ENCODE measurements at places on chromosomes 12 and 14. TPM values are rescaled to one million over a fixed set of nuclear protein-coding genes. Genes with fewer than 3 reads are reported as not detected.

DNA sequence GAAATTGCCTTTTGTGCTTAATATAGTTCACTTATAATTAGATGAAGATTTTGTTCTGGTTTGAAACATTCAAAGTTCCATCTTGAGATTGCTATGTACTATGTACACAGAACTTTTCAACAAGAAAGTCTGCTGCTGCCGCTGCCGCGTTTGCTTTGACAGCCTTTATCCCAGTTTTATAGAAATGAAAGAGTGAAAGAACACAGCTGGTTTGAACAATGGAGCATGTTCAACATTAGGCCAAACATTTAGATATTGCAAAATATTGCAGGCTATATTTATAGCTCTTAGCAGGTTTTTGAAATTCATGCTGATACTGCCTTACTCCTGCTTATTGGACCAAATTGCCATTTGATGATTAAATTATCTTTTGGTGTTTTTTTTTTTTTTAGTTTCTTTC is 299.8 kb upstream of the PRKD1 start:
- H3K27me3 ChIP-seq = no peaks in the 10 kb centered on the region
- H3K36me3 ChIP-seq = no peaks in the 10 kb centered on the region
- no peaks in the 10 kb centered on the region for H3K4me1 ChIP-seq
- H3K4me3 ChIP-seq = no peak overlapping the region
- no peak for DNase-seq

- H3K4me1 ChIP-seq = no peaks in the 10 kb centered on the region
- DNase-seq = no peak
- no peaks in the 10 kb centered on the region for H3K36me3 ChIP-seq
- H3K27me3 ChIP-seq = no peaks in the 10 kb centered on the region
- no peak overlapping the region for H3K27ac ChIP-seq
Observed at GRCh38 chr12:18601962-18602361, 135.8 kb downstream of the PLCZ1 start.

- H3K4me3 ChIP-seq = no peak overlapping the region
- H3K27ac ChIP-seq = no peak overlapping the region
- no peak for DNase-seq
Observed at GRCh38 chr14:95440951-95441350, 75.5 kb downstream of the SYNE3 start.

DNA sequence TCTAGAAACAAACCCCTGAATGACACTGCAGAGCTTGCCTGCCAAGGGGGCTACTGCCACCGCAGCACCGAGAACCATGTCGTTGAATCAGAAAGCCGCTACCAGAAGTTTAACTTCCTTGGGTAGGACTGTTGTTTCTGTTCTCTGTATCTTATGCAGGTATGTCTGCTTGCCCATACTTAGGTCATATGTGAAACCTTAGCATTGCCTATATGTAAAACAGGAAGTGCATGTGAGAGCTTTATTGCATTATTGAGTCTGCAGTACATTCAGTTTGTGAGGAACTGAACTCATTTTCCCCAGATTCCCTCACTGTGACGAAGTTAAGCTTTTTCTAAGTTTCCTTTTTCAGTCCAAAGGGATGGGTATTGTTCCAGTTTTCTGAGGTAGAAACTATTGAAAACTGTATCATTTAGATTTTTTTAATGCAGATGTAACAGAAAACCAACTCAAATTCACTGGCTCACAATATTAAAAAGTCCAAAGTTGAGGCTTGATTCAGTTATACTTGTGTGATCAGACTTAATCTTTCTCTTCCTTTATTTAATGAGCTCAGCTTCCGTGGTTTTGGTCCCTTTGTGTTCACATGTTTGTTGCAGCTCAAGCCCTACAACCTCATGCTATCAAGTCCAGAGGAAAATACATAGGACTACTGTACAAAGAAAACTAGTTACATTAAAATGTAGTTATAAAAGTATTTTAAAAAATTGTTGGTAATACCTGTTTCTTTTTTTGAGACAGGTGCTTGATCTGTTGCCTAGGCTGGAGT is 6.9 kb downstream of the FBXO34 start:
- DNase-seq = no peak
- H3K4me3 ChIP-seq = no peak overlapping the region
- peaks cover 55% of the 10 kb centered on the region for H3K4me1 ChIP-seq
- peaks cover 33% of the 10 kb centered on the region for H3K36me3 ChIP-seq
- H3K27me3 ChIP-seq = no peaks in the 10 kb centered on the region

GRCh38 chr12:126523891-126524290 is 1458.7 kb downstream of the AACS start:
- H3K27ac ChIP-seq = no peak overlapping the region
- no peak overlapping the region for H3K4me3 ChIP-seq
- H3K27me3 ChIP-seq = no peaks in the 10 kb centered on the region
- no peak for DNase-seq
- H3K36me3 ChIP-seq = no peaks in the 10 kb centered on the region

DNA sequence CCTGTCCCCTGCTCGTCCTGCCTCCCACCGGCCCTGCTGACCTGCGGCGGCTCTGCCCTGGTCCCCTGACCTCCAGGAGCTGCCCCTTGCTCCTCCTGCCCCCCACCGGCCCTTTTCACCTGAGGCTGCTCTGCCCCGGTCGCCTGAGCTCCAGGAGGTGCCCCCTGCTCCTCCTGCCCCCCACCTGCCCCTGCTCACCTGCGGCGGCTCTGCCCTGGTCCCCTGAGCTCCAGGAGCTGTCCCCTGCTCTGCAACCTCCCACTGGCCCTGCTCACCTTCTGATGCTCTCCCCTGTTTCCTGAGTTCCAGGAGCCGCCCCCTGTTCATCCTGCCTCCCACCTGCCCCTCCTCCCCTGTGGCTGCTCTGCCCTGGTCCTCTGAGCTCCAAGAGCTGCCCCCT is 101.3 kb downstream of the TMEM121 start:
- no peak overlapping the region for H3K27ac ChIP-seq
- H3K4me3 ChIP-seq = no peak overlapping the region
- H3K27me3 ChIP-seq = peaks cover 1% of the 10 kb centered on the region
- no peak for DNase-seq
- no peaks in the 10 kb centered on the region for H3K4me1 ChIP-seq
- no peaks in the 10 kb centered on the region for H3K36me3 ChIP-seq

Gene SDS
- total RNA-seq = not detected

DNA sequence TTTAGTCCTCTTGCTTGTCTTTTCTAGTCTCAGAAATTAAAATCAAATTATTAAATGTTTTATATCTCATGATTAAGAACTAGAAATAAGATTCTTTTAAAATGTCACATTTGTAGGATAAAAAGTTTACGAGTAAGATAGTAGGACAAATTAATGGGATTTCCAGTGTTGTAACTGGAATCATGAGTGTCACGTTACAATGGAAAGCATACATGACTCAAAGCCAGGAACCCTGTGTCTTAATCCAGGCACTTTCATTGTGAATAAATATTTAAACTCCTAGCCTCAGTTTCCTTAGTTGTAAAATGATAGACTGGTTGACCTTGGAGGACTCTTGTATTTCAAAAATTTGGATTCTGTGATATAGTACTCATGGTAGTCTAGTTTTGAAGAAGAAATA is 84.9 kb downstream of the MIA2 start:
- H3K27me3 ChIP-seq = no peaks in the 10 kb centered on the region
- H3K27ac ChIP-seq = no peak overlapping the region
- no peak for DNase-seq
- peaks cover 35% of the 10 kb centered on the region for H3K36me3 ChIP-seq
- H3K4me1 ChIP-seq = no peaks in the 10 kb centered on the region

DNA sequence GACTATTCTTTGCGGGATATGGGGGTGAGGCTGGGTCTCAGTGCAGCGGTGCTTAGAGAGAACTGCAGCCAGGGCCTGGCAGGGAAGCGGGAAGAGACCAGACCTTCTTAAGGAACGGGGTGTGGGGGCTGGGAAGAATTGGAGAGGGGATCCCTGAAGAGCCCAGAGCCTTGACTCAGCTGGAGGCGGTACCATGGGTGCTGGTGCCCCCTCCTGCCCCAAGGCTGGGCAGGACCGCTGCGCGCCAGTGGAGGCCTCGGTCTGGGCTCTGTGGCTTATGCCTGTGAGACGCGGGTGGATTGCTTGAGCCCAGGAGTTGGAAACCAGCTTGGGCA is 1.3 kb upstream of the RNU7-1 start:
- H3K4me3 ChIP-seq = no peak overlapping the region
- H3K36me3 ChIP-seq = peaks cover 37% of the 10 kb centered on the region
- no peak for DNase-seq

- H3K4me3 ChIP-seq = no peak overlapping the region
- H3K27me3 ChIP-seq = no peaks in the 10 kb centered on the region
- no peak overlapping the region for H3K27ac ChIP-seq
- no peak for DNase-seq
- H3K36me3 ChIP-seq = peaks cover 83% of the 10 kb centered on the region
- peaks cover 5% of the 10 kb centered on the region for H3K4me1 ChIP-seq
Observed at GRCh38 chr12:119710374-119710964, 42.5 kb downstream of the PRKAB1 start.

GRCh38 chr12:57869927-57870318 is 23.4 kb upstream of the CTDSP2 start:
- no peak for DNase-seq
- H3K27me3 ChIP-seq = peaks cover 5% of the 10 kb centered on the region
- no peak overlapping the region for H3K27ac ChIP-seq
- no peaks in the 10 kb centered on the region for H3K36me3 ChIP-seq

Gene SERPINA9
- not detected for total RNA-seq

Gene SMCO2
- 1.4 TPM for total RNA-seq

- H3K4me1 ChIP-seq = peaks cover 2% of the 10 kb centered on the region
- no peaks in the 10 kb centered on the region for H3K36me3 ChIP-seq
- DNase-seq = no peak
- H3K27me3 ChIP-seq = peaks cover 56% of the 10 kb centered on the region
Observed at GRCh38 chr12:27964123-27964522, 8.4 kb downstream of the PTHLH start.

DNA sequence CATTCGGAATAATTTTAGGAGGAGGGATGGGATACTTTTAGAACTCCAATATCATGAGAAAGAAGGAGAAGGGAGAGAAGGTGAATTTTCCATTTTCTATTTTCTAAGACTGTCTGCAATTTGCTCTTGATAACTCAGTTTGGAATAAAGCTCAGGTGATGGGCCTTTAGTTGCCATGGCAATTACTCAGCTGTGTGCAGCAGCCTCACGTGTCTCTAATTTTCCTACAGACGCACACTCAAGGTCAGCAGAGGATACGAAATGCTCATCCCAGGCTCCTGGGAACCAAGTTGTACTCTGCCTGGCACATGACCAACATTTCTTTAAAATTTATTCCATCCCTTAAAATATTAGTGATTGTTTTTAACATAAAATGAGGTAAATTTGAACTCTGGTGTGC is 76.7 kb downstream of the TTC8 start:
- no peak overlapping the region for H3K4me3 ChIP-seq
- no peaks in the 10 kb centered on the region for H3K36me3 ChIP-seq
- no peaks in the 10 kb centered on the region for H3K4me1 ChIP-seq
- no peak overlapping the region for H3K27ac ChIP-seq

- peak; percentile 9 for DNase-seq
- H3K27me3 ChIP-seq = peaks cover 18% of the 10 kb centered on the region
- no peaks in the 10 kb centered on the region for H3K36me3 ChIP-seq
- no peaks in the 10 kb centered on the region for H3K4me1 ChIP-seq
- H3K4me3 ChIP-seq = peak overlapping the region; percentile 37
- no peak overlapping the region for H3K27ac ChIP-seq
Observed at GRCh38 chr12:1907652-1908611, 10.5 kb downstream of the CACNA2D4 start.

GRCh38 chr14:70995671-70996070 is 88.4 kb downstream of the PCNX1 start:
- no peak overlapping the region for H3K27ac ChIP-seq
- no peak for DNase-seq
- H3K27me3 ChIP-seq = no peaks in the 10 kb centered on the region
- peaks cover 23% of the 10 kb centered on the region for H3K36me3 ChIP-seq

GRCh38 chr14:103061482-103061976 is 4.2 kb upstream of the CDC42BPB start:
- peaks cover 36% of the 10 kb centered on the region for H3K27me3 ChIP-seq
- DNase-seq = no peak
- no peak overlapping the region for H3K4me3 ChIP-seq
- H3K36me3 ChIP-seq = no peaks in the 10 kb centered on the region
- H3K27ac ChIP-seq = no peak overlapping the region

DNA sequence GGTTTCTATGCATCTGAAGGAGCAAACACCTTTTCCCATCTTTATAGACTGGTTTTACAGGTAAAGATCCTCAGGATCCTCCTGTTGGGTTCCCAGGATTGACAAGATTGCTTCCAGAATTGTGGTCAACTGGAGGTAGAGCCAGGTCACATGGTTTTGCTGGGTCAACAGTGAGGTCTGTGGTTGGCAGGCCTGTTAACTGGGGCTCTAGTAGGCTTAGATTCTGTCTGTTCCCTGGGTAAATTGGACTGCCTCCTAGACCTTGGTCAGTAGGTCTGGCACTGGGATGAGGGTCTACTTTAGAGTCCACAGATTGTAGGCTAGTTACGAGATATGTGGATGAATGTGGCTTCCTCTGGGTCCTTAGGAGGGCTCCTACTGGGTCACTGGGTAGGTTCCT is 3.5 kb upstream of the PZP start:
- H3K4me3 ChIP-seq = no peak overlapping the region
- no peak for DNase-seq
- no peak overlapping the region for H3K27ac ChIP-seq
- H3K27me3 ChIP-seq = no peaks in the 10 kb centered on the region
- H3K4me1 ChIP-seq = no peaks in the 10 kb centered on the region

Gene ADGRD1
- 7.7 TPM for total RNA-seq

DNA sequence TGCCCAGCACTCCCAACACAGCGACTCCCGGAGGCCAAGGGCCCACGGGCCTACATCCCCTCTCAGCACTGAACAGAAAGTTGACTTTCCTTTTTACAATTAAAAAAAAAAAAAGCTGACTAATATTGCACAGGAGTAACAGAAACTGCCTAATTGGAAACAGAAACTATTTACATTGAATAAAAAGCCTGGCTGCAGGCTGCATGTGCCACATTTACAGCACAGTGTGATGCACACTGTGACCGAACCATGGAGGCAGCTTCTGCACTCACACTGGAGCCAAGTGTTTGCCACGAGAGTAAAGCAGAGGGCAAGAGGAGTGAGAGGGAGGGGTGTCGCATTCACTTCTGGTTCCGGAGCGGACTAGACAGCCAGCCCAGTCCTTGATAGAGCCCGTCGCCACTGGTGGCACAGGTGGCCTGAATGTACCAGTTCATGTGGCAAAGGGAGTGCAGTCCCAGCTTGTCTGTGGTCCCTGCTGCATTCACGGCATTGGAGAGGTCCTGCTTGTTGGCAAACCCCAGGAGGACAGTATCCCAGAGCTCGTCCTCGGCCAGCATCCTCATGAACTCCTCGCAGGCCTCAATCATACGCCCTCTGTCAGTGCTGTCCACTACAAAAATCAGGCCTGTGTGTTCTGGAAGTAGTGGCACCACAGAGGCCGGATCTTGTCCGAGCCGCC is 59.2 kb downstream of the SPPL3 start:
- no peak overlapping the region for H3K4me3 ChIP-seq
- peaks cover 3% of the 10 kb centered on the region for H3K36me3 ChIP-seq
- peaks cover 35% of the 10 kb centered on the region for H3K4me1 ChIP-seq
- no peak for DNase-seq
- no peak overlapping the region for H3K27ac ChIP-seq

GRCh38 chr14:23629832-23630396 is 6.2 kb upstream of the DHRS2 start:
- H3K27me3 ChIP-seq = peaks cover 6% of the 10 kb centered on the region
- H3K4me3 ChIP-seq = no peak overlapping the region
- peaks cover 15% of the 10 kb centered on the region for H3K4me1 ChIP-seq
- H3K27ac ChIP-seq = no peak overlapping the region
- no peaks in the 10 kb centered on the region for H3K36me3 ChIP-seq

GRCh38 chr14:32471181-32471580 is 142.1 kb downstream of the AKAP6 start:
- no peaks in the 10 kb centered on the region for H3K36me3 ChIP-seq
- H3K27me3 ChIP-seq = peaks cover 6% of the 10 kb centered on the region
- no peaks in the 10 kb centered on the region for H3K4me1 ChIP-seq
- no peak overlapping the region for H3K4me3 ChIP-seq

Gene ASPG
- total RNA-seq = not detected
